ENCODE measurements at places on chromosomes 5 and 9. TPM values are rescaled to one million over a fixed set of nuclear protein-coding genes. Genes with fewer than 3 reads are reported as not detected.

Gene ZNF879
- 1.8 TPM for polyA plus RNA-seq

Gene ACTBL2
- 0.03 TPM for polyA plus RNA-seq

GRCh38 chr5:88889189-88890069, 6.4 kb upstream of the MEF2C start:
- H3K36me3 ChIP-seq = no peaks in the 10 kb centered on the region
- no peaks in the 10 kb centered on the region for H3K4me1 ChIP-seq
- H3K4me3 ChIP-seq = peak overlapping the region; percentile 67

Gene ADAMTSL2
- polyA plus RNA-seq = 0.09 TPM

- no peaks in the 10 kb centered on the region for H3K27me3 ChIP-seq
- no peaks in the 10 kb centered on the region for H3K36me3 ChIP-seq
- H3K27ac ChIP-seq = peak overlapping the region; percentile 79
- H3K4me3 ChIP-seq = peak overlapping the region; percentile 36
Measured at GRCh38 chr9:21688108-21689102, 114.0 kb upstream of the MTAP start.

DNA sequence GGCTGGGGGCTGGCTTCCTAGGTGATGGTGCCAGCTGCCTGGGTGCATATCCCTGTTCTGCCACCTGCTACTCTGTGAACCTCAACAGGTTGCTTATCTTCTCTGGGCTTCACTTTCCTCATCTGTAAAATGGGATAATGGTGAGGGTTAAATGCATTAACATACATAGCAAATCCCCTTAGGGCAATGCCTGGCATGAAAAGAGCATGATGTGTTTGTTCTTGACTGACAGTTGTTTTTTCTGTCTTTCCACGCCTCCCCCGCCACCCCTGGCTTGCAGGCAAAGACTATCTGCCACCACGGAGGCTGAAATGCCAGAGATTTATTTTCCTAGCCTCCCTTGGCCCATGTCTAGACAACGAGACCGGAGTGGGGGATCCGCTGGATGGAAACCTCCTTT, 280.5 kb downstream of the NSG2 start:
- H3K27me3 ChIP-seq = no peaks in the 10 kb centered on the region
- no peaks in the 10 kb centered on the region for H3K36me3 ChIP-seq
- no peak for DNase-seq

DNA sequence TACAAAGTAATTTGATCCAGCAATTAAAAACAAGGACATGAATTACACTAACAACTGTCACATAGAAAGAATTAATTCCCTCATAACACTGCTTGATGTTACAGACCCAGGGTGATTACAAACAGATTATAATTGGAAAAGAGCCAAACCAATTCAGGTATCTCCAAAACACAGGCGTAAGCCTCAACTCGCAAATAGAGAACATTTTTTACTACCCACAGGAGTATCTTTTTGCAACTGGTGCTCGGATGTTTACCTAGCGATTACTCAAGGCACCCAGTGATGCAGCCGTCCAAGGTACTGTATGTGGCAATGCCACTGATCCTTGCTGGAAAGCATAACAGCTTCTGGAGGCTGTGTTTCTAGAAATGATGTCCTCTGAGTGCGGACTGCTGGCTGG, 386.1 kb upstream of the KIF2A start:
- no peak overlapping the region for H3K27ac ChIP-seq
- H3K27me3 ChIP-seq = no peaks in the 10 kb centered on the region
- no peak overlapping the region for H3K4me3 ChIP-seq
- no peaks in the 10 kb centered on the region for H3K4me1 ChIP-seq
- no peaks in the 10 kb centered on the region for H3K36me3 ChIP-seq

DNA sequence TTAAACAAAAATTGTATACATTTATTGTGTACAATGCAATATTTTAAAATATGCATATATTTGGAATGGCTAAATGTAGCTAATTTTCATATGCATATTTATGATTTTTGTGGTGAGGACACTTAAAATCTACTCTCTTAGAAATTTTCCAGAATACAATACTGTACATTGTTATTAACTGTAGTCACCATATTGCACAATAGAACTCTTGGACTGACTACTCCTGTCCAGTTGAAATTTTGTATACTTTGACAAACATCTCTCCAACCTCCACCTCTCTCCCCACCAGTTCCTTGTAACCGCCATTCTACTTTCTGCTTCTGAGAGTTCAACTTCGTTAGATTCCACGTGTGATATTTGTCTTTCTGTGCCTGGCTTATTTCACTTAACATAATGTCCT, 49.2 kb upstream of the TAF11L2 start:
- no peaks in the 10 kb centered on the region for H3K4me1 ChIP-seq
- no peak overlapping the region for H3K4me3 ChIP-seq
- no peaks in the 10 kb centered on the region for H3K27me3 ChIP-seq
- no peak overlapping the region for H3K27ac ChIP-seq

DNA sequence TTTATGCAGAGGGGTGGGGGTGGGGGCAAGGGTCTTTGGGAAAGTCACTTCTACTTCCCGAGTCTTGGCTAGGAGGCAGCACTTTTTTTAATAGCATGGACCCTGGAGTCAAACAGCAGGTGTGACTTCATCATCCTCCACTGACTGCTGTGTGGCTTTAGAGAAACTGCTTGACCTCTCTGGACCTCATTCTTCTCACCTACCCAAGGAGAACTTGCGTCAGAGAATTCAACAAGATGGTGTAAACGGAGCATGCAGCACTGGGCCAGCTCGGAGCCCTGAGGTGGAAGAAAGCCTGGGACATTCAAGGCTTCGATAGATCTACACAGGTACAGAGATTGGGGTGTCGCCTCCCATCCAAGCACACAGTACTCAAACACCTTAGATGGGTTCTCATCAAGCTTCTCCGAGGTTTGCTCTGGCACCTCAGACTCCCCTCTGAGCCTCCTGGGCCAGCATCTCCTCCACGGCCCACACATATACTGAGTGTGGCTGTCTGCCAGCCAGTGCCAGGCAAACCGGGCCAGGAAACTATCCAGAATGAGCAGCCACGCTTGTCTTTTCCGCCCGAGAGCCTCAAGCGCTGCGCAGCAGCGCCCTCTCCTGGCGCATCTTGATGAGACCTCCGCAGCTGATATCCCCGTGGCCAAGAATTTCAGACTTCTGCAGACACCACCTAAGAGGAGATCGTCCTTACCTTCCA, 4.6 kb upstream of the SLC25A48 start:
- peaks cover 4% of the 10 kb centered on the region for H3K27me3 ChIP-seq
- no peaks in the 10 kb centered on the region for H3K36me3 ChIP-seq
- peak; percentile 18 for DNase-seq
- H3K27ac ChIP-seq = no peak overlapping the region
- no peaks in the 10 kb centered on the region for H3K4me1 ChIP-seq

Gene C9orf57
- not detected for polyA plus RNA-seq

- no peak overlapping the region for H3K4me3 ChIP-seq
- DNase-seq = no peak
- no peaks in the 10 kb centered on the region for H3K27me3 ChIP-seq
- no peak overlapping the region for H3K27ac ChIP-seq
- H3K36me3 ChIP-seq = no peaks in the 10 kb centered on the region
Measured at GRCh38 chr9:102779356-102779755, 215.8 kb upstream of the CYLC2 start.

- no peaks in the 10 kb centered on the region for H3K36me3 ChIP-seq
- no peaks in the 10 kb centered on the region for H3K4me1 ChIP-seq
- no peak for DNase-seq
- no peak overlapping the region for H3K27ac ChIP-seq
- H3K27me3 ChIP-seq = no peaks in the 10 kb centered on the region
- no peak overlapping the region for H3K4me3 ChIP-seq
Measured at GRCh38 chr5:126878634-126879033, 101.7 kb downstream of the LMNB1 start.

Gene SLC4A9
- polyA plus RNA-seq = not detected
